NCI-H774 (cell line): ENCODE measurements at places on chromosomes 11 and 22.

GRCh38 chr22:38289583-38290082 is 16.8 kb upstream of the TMEM184B start:
- no peak for DNase-seq

DNA sequence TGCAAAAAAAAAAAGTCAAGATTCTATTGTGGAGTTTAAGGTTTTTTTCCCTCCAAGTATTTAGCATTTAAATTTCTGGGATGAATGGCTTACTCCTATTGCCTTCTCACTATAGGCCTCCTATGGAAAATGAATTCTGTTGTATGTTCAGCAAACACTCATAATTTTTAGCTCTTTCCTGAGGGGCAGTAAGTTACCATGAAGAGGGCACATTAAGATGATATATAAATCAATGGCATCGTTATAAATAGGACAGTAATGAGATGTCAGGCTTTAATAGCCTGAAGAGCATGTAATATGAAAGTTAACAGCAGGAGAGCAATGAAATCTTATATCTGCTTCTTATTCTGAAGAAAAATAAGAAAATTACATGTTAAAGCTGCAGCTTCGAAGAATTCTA is 32.9 kb downstream of the C11orf87 start:
- no peak for DNase-seq

GRCh38 chr11:113255096-113255495 is 59.3 kb upstream of the TTC12 start:
- DNase-seq = no peak

DNA sequence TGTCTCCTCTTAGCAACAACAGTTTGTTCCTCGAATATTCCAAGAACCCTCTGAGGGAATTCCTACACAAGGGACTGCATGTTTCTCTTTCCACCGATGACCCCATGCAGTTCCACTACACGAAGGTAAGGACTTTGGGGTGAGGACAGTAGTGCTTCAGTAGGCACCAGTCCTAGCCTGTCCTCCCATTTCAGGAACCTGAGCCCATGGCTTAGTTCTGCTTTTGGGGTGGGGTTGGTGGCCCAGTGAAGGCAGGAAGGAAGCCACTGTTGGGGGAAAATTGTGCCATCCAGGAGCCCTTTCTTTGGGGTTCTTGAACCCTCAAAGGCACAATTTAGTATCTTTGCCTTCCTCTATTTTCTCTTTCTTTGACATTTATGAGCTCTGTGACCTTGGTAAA is 38.2 kb downstream of the RNF141 start:
- no peak for DNase-seq

DNA sequence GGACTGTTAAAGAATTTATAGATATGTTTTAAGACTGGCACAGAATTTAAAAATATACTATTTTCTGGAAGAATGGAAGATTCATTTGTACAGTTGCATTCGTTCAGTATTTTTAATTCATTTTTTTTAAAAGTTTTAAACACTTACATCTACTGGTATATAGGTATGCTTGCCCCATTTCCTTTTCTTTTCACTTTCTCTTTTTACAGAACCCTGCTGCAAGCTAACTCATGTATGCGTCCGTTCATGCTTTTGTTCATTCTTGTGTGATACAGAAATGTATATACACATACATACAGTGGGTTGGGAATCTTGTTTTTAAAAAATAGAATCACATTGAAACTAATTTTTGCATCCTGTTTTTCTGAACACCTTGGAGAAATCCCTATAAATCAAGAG is 31.0 kb downstream of the PACS1 start:
- DNase-seq = no peak

DNA sequence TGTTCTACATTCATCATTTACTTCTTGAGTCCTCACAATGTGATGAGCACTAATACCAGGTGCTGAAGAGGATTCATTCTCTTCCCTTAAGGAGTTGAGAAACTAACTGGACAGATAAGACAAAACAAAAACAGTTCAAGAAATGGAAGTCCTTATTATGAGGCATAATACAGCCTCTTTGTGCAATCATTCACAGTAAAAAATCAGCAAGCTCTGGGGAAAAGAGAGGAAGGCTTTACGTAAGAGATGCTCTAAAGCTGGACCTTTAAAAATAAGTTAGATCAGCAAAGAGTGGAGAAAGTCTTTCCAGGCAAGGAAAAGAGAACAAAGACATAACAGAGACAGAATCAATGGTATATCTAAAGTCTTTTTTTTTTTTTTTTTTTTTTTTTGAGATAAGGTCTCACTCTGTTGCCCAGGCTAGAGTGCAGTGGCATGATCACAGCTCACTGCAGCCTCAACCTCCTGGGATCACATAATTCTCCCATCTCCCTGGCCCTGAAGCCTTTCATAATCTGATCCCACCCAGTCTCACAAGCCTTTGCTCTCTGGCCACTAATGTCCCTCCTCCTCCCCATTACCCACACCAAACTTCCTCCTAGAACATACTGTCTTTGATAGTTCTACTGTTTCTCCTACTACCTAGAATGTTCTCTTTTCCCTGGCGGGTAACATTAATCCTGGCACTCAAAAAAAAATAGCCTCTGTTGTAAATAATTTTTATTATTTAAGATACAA is 40.9 kb downstream of the MRTFA start:
- no peak for DNase-seq

GRCh38 chr22:19891317-19892256 is 36.9 kb upstream of the GNB1L start:
- DNase-seq = peak; percentile 46

- DNase-seq = peak; percentile 41
These were observed 34.2 kb downstream of the ABTB2 start for GRCh38 chr11:34323601-34324000.
